T-helper 22 cell (primary cell): ENCODE measurements at places on chromosomes 13 and 19.

DNA sequence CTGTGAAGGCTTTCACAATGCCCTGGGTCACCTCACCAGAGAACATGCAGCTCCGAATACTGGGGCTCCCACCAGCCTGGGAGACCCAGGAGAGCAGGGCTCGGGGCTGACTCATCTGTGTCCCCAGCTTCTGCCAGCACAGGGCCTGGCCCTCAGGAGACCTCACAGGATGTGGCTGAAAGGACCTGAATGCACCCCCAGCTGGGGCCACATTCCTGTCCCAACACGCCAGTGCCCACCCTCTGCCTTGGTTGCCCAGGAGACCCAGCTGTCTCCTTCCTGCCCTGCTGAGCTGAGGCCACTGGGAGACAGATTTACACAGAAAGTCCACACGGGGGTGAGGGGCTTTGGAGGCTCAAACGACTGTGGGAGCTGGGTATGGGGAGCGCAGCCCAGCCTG, 11.9 kb downstream of the BCAT2 start:
- DNase-seq, result no peak

- DNase-seq, result no peak
Observed at GRCh38 chr13:40428354-40428753, 238.1 kb downstream of the FOXO1 start.

GRCh38 chr19:33399081-33399744, 25.7 kb downstream of the CEBPG start:
- DNase-seq, result no peak

- no peak for DNase-seq
Observed at GRCh38 chr13:72174549-72174948, 307.5 kb upstream of the DACH1 start.

DNA sequence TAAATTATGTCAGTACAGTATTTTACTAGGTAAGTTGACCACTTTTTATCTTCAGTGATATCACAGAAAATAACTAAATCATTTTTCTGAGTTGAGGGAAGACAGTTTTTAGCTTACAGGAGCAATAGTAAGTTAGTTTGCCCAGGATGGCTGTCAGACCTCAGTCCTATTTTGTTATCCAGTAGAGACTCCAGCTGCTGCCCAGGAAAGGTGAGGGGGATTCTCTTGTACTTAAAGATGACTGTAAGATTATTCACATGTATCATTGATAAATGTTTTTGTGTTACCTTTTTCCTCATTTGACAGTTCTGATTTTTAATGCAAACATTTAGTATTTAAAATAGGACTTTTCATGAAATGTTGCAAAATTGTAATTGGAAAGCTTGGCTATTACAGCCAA, 14.5 kb upstream of the GPR183 start:
- DNase-seq, result no peak

DNA sequence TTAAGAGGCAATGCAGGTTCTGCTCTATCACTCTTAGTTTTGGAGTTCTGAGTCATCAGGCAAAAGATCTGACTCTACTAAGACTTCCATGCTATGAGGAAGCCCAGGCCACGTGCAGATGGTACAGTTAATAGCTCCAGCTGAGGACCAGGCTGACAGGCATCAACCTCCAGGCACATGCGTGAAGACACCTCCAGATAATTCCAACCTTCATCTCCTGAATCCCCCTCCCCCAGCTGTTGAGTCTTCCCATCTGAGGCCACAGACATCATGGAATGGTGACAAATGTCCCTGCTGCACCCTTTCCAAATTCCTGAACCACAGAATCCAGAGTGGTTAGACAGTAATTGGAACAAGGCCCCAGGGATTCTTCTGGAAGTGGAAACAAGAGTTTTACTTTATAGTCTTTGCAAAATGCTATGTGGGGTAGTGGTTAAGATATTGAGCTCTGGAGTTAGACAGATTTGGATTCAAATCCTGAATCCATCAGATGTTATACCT, 183.8 kb downstream of the KLF5 start:
- DNase-seq, result no peak

GRCh38 chr19:13118424-13119193, 545 bp downstream of the NACC1 start:
- no peak for DNase-seq
